ENCODE measurements at places on chromosomes 7 and 10.

DNA sequence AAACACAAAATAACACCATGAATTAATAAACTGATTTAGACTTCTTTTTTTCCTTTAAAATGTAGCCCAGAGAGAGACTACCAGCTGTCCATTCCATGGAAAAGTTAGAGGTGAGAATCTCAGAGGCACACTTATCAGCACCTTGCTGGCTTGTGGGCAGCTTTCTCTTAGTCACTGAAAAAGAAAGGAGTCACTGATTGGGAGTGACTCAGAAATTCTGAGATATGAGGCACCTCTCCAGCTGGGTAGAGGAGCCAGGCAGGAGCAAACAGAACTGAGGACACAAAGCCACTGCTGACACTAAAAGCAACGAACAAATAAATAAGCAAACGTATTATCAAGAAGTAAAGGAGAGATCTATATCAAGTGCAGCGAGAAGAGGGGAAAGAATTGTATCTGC, 310.6 kb downstream of the PARD3 start:
- no peak for DNase-seq

DNA sequence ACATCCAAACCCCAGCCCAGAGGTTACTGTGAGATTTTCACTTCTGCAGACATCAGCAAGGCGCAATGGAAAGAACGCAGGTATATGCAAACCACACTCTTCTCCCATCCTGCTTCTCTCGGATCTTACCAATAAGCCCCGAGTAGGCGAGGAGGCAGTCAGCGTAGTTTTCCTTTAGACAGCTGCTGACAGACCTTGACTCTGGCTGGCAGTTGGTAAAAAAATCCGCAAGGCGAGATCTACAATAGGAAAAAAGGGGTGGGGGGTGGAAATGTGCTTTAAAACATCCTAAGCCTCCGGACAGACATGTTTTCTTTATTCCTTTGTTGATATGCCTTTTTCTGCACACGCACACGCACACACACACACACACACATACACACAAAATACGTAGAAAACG, 176.5 kb downstream of the GFRA1 start:
- DNase-seq, result no peak

GRCh38 chr7:138565451-138566114, 105.5 kb downstream of the TRIM24 start:
- DNase-seq, result no peak

DNA sequence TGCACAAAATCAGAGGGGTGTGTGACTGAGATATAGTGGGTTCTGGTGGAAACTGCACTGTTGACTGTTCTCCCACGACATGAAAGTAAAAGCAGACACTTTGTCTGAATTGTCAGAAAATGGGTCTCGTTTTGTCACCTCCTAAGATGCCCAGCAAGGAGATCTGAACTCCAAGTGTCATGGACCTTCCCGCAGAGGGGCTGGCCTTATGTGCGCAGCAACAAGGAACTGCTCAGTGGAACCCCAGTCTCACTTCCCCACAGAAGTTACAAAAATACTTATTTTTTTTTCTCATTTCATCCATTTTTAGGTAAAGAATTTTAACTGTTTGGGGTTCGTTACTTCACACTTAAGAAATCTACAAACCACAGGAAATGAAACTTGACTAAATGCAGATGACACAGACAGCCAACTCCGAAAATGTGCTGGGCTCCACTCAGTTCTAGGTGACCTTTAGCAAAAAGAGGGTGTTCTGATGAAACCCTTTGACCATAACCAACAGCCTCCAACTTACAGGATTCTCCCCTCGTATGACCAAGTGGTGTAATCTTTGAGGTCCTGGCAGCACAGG, 115.0 kb downstream of the FAM107B start:
- peak; percentile 79 for DNase-seq

DNA sequence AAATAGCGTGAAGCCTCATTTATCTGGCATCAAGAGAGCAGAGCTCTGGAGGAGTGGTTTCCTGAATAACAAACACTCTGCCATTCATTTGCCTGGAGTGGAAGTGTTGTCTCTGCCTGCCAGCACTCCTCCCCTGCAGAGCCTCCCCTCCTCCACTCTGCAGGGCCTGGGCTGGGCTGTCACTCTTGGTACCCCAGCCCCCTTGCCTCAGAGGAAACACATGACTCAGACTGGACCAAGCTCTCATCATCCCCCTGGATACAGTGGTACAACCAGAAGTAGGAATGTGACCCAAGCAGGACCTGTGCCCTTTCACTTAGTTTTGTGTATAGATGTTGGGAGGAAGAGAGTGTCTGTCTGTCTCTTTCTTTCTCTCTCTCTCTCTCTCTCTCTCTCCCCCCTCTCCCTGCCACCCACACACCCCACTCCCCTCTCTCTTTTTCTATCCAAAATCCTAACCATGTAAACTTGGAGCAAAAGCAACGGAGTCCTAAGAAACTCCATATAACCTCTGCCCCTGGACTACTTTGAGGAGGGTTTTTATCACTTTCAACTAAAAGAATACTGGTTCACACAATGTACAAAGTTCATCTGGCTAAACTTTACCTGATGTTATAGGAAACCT, 43.9 kb downstream of the DOCK4 start:
- DNase-seq, result no peak

DNA sequence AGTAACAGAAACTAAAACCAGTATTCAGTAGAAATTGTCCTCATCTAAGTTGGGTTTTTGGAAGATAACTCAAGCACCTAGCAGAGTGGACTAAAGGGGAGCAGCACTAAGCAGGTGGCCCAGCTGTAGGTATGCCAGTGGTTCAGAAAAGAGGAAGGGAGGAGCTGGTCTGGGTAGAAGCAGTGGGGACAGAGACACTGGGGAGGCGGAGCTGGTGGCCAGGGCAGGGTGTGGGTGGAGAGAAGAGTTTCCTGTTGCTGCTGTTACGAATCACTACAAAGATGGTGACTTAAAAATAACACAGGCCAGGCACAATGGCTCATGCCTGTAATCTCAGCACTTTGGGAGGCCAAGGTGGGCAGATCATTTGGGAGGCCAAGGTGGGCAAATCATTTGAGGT, 136.2 kb downstream of the WDR11 start:
- DNase-seq, result no peak

GRCh38 chr7:71633551-71634008, 501.6 kb downstream of the GALNT17 start:
- no peak for DNase-seq

DNA sequence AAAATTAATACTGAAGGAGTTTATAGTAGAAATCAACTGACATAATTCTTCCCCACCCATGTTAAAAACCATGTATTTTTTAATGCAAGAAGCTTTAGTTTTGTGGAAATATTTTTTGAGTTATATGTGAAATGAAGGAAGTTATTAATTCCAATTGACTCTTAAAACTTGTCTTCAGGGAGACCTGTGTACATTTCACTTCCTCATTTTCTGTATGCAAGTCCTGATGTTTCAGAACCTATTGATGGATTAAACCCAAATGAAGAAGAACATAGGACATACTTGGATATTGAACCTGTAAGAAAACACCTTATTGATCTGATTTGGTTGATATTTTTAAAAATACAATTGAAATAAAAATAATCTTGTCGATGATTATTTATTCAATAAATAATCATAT, 33.3 kb downstream of the CD36 start:
- no peak for DNase-seq

GRCh38 chr7:85823396-85824080, 636.7 kb upstream of the SEMA3D start:
- peak; percentile 20 for DNase-seq

GRCh38 chr10:112732277-112732921, 217.6 kb upstream of the TCF7L2 start:
- no peak for DNase-seq

- DNase-seq, result no peak
Observed at GRCh38 chr10:126315494-126316177, 72.6 kb downstream of the ADAM12 start.

DNA sequence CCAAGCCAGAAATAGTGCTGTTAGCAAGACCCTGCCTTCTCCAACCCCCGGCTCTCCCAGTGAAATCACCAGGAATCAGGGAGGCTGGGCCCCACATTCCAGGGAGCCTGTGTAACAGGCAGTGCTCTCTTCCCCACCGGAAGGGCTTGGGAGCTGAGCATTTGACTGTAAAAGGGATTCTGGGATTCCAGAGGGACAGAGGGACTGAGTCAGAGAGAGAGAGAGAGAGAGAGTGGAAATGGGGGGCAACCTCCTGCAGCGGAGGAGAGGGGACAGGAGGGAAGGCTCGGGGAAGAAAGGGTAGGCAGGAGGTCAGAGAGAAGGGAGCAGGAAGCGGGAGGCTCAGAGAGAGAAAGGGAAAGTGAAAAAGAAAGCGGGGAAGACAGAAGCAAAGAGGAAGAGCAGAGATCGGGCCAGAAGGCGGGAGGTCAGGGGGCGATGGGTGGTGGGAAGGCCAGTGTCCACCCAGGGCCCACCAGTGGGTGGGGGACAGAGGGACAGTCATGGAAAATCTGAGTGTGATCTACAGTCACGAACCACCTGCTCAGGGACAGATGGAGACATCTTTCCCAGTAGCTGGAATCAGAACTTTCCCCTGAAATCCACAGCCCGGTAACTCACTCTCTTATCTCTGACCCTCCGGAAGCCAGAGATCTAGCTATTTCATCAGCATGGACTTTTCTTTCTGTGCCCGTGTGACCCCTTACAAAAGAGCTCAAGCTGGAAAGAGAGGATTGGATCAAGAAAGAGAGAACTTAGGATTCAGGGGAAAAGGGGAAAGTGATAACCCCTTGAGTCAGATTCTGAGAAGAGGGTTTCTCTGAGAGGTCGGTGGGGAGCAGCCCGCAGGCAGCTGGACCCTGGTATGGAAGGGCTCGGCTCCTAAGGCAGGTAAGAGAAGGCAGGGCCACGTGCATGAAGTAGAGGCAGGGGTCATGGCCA, 4.6 kb upstream of the SERPINE1 start:
- no peak for DNase-seq

DNA sequence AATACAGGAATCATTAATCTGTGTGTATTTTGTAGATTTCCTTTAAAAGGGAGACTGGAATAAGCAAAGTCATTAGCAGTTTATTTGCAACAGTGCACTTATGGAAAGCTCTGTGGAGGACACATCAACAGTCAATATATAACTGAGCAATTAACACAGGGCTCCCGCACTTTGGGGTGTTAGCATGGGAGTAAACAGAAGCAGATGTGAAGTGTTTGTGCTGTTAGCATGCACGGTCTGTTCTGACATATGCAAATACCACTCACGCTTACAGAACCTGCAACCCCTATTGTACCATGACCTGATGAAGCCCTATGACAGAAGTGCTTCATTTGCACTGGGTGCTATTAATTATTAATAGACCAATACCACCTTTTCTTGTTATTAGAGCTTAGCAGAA, 118.9 kb downstream of the PPP1R3A start:
- no peak for DNase-seq

DNA sequence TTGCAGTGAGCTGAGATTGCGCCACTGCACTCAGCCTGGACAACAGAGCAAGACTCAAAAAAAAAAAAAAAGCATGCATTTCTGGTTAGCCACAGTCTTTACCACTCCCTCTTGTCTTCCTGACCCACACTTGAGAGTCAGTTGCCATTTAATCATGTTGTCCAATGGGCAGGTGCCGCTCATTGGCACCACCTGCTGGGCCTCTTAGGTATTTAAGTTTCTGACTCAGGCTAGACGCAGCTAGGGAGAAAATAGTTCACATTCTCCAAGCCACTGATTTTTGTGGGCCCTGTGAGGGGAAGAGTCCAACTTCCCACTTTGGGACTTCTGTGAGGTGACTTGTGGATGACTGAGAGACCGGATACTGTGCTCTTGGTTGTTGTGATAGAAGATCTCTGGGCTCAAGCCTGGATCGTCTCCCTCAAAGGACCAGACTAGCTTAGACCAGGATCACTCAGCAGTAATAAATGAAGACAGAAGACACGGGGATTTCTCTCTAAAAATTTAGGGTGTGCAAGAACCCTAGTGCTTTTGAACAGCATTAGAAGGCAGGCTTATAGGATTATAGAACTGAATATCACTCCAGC, 26.8 kb upstream of the SORCS3 start:
- DNase-seq, result no peak

DNA sequence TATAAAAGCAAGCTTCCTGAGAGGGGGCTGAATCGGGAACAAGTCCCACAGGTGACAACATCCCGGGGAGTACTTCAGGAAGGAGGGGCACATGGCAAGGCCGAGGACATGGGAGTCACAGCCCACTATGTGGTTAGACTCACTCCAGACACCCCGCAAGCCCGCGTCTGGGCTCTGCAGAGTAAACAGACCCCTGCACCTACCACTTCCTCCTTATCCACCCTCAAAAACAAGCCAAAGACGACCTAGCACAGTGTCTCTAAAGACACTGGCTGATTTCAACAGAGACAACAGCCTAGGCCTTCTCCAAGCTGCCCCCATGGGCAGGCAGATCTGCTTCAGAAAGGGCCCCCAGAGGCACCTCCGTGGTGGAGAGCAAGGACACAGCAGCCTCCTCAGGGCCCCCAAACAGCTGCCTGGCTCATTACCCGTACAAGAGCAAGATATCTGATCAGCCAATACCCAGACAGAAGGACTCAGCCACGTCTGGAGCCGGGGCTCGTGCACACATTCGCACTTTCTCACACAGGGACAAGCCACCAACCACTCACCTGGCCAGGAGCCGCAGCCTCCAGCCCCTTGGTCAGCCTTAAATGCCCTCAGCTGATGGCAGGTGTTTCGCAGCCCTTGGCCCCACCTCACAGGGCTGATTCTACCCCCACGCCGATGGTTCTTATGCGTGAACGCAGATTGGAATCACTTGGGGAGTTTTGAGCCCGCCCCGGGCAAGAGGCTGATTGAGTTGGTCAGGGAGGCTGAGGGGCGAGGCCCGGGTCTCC, 10.7 kb upstream of the KPNA7 start:
- no peak for DNase-seq

DNA sequence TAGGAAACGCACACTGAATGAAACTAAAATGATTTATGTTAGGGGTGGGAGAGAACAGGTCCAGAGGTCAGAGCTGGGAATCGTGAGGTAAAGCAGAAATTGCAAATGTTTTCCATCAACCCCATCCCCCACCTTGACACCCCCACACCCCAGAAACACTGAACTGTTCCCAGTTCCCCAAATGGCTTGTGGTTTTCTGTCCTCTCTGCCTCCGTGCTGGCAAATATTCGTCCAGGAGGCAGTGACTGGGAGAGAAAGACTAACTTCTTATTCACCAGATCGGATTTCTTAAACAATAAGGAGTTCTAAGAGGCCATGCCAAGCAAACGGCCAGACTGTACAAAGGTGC, 730 bp upstream of the RASSF4 start:
- DNase-seq, result no peak

DNA sequence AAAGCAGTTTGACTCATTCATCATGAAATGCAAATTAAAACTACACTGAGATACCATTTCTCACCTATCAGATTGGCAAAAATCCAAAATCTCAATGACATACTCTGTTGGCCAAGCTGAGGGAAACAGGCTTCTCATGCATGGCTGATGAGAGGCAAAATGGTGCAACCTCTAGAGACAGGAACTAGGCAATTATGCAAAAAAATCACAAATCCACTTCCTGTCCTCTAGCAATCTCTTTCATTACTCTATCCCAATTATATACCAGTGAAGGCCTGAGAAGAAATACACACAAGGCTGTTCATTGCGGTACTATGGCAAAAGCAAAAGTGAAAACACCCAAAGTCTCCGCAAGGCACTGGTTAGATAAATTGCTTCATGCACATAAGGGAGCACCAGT, 25.9 kb upstream of the PTPRN2 start:
- DNase-seq, result no peak

GRCh38 chr10:121608469-121609190, 10.4 kb upstream of the FGFR2 start:
- peak; percentile 6 for DNase-seq

- no peak for DNase-seq
Observed at GRCh38 chr10:43765516-43765915, 116.8 kb upstream of the ZNF32 start.

Data from CD4-positive, alpha-beta memory T cell (primary cell).